ENCODE measurements at places on chromosomes 12 and 14. TPM values are rescaled to one million over a fixed set of nuclear protein-coding genes. Genes with fewer than 3 reads are reported as not detected.

- DNase-seq, result peak; percentile 91
Measured at GRCh38 chr14:75879031-75879430, 102.8 kb downstream of the TGFB3 start.

The LBHD2 gene
- total RNA-seq, result not detected

The RIPK3 gene
- total RNA-seq, result not detected

- no peak for DNase-seq
Measured at GRCh38 chr12:63047146-63047545, 103.9 kb downstream of the AVPR1A start.

The IL26 gene
- total RNA-seq, result not detected

The LRRIQ1 gene
- total RNA-seq, result 0.40 TPM

The ADSS1 gene
- total RNA-seq, result 7.9 TPM

DNA sequence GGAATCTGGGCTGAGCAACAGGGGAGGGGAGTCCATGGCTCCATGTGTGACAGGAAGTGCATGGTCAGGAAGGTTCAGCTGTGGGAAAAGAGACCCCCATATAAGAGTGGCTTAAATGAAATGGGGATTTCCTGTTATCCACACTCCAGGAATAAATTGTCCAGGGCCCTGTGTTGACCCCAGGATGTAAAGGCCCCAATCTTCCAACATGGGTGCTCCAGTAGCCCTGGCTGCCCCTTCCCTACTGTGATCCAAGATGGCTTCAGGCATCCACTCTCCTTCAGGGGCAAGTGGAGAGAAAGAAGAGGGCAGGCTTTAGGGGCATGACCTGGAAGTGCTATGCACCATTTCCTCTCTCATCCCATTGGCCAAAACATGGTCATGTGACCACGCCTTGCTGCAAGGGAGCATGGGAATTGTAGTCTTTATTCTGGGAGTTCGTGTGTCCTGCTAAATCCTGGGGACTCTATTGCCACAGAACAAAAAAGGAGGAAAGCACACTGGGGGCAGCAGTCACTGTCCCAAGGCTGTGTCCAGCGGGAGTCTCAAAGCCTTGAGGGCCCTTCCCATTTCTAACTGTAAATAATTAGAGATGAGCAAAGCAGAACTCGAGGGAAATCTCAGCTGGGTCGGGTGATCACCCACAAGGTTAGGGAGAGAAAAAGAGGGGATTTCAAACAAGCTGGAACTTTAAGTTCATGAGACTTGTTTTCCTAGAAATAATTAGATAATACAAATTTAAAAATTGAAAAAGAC, 289.2 kb downstream of the ADGRD1 start:
- peak; percentile 37 for DNase-seq
